Renal cortical epithelial cell (primary cell): ENCODE measurements at places on chromosomes 6 and 20. TPM values are rescaled to one million over a fixed set of nuclear protein-coding genes. Genes with fewer than 3 reads are reported as not detected.

DNA sequence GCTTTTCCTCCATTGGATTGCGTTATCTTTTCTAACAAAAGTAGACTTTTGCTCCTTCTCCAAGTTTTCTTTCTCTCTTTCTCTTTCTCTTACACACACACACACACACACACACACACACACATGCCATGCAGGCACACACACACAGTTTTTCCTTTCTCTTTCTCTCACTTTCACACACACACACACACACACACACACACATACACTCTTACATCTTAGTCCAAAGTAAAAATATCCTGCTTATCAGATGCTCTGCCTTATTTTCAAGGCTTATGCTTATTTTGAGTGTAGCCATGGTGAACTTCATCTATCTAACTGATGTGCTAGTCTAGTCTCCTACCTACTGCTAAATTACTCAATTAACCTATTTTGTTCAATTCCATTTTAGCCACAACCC, 34.4 kb upstream of the RAB23 start:
- DNase-seq, result no peak

GRCh38 chr20:54433636-54434035, 41.8 kb upstream of the DOK5 start:
- DNase-seq, result no peak

- DNase-seq, result no peak
Observed at GRCh38 chr6:90574610-90575009, 12.3 kb downstream of the MAP3K7 start.

The CPNE5 gene
- total RNA-seq, result 0.15 and 0.17 TPM in 2 replicates

- peak; percentile 65 for DNase-seq
Observed at GRCh38 chr6:37576336-37576737, 76.6 kb upstream of the CCDC167 start.

The NXT1 gene
- 17.0 and 35.9 TPM in 2 replicates for total RNA-seq

- no peak for DNase-seq
Observed at GRCh38 chr20:61719691-61720347, 345.9 kb downstream of the TAF4 start.

The BPIFB1 gene
- not detected in 2 replicates for total RNA-seq

- no peak for DNase-seq
Observed at GRCh38 chr6:25296217-25296905, 17.2 kb downstream of the CARMIL1 start.

DNA sequence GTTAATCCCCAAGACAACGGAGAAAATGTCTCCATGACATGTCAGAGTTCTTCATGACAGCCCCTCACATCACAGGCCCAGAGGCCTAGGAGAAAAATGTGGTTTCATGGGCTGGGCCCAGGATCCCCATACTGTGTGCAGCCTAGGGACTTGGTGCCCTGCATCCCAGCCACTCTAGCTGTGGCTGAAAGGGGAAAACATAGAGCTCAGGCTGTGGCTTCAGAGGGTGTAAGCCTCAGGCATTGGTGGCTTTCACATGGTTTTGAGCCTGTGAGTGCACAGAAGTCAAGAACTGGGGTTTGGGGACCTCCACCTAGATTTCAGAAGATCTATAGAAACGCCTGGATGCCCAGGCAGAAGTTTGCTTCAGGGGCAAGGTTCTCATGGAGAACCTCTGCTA, 122.8 kb downstream of the FHL5 start:
- no peak for DNase-seq
